CD4-positive, alpha-beta T cell (primary cell): ENCODE measurements at places on chromosomes 2 and 18.

DNA sequence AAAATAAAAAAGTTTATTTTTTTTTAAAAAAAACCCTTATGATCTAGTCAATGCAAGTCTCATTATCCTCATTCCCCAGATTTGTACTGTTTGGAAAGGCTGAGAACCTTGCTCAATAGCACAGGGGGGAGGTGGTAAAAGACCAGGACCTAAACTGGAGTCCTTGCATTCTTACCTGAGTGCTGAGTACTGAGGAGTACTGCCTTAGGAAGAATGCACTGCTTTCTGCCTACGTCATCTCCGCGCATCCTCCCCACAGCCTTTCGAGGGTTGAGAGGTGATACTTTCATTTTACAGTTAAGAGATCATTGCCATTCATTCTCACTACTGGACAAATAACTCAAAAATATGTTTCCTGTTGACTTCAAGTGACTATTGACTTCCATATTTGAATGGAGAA lies 73.8 kb downstream of the MAP3K20 start:
- peak; percentile 1 for DNase-seq

DNA sequence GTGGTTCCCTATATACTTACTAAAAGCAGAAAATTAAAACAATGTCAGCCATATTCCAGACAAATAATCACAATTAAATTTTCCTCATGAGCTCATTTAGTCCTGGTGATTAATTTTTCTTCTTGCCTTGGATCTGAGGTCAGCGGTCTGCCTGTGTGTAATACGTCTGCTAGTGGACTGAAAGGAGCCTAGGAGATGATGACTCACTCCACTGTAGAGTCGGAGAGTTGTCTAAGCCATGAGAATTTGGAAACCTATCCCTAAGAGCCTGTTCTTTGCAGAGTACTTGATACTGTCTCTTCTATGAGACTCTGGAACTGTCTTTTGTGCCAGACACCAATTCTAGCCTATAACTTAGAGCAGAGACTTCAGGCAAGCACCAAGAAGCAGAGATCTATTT lies 94.2 kb upstream of the RAB27B start:
- DNase-seq = no peak

- no peak for DNase-seq
These were observed 37.4 kb upstream of the RPL31 start for GRCh38 chr2:100964681-100965169.

DNA sequence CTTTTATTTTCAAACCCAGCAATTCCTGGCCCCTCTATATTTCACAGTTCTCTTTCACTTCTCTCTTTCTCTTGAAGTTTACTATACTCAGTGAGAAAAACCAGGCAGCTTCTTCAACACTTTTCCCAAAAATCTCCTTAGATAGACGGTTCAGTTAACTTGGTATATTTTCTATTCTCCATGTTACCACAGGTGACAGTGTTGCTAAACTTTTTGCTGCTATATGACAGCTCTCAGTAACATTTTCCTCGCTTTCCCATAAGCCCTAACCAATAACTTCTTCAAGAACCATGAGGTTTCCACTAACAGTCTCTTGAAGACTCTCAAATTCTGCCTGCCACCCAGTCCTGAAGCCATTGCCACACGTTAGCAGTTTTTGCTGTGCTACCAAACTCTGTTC lies 45.8 kb downstream of the CYBRD1 start:
- no peak for DNase-seq

- no peak for DNase-seq
These were observed 116.7 kb downstream of the PID1 start for GRCh38 chr2:229154381-229154780.

GRCh38 chr2:128563348-128563687 lies 244.7 kb upstream of the HS6ST1 start:
- DNase-seq = no peak

DNA sequence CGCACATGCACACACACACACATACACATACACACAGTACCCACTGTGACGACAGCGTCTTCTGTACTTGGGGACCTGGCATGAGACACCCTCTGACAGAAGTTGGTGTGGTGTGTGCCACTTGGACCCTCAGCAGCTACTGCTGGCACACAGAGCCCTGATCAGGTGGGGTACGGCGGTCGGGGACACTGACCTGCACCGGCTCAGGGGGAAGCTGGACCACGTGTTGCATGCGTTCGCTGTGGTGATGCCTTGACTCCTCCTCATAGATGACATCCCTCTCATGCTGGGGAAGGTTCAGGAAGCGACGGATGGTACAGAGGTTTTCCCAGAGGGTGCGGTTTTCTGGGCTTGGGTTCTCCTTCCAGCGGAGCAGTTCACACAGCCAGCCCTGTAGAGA lies 149.2 kb downstream of the SATB2 start:
- no peak for DNase-seq

- DNase-seq = no peak
These were observed 27.7 kb downstream of the IMPA2 start for GRCh38 chr18:12008842-12009580.

DNA sequence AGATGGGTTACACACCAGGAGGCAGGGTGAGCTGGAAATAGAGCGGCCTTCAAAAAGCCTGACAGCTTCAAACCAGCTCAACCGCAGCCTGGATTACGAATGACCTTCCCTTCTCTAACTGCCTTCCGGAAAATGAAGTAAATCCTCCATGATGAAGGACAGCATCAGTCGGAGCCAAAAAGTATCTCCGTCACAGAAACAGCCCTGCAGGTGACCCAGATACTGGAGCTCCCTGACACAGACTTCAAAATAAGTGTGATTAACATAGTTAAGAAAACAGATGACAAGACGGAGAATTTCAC lies 10.3 kb upstream of the CIB4 start:
- DNase-seq = no peak

- no peak for DNase-seq
These were observed 141.7 kb downstream of the ARL4C start for GRCh38 chr2:234355021-234355720.

DNA sequence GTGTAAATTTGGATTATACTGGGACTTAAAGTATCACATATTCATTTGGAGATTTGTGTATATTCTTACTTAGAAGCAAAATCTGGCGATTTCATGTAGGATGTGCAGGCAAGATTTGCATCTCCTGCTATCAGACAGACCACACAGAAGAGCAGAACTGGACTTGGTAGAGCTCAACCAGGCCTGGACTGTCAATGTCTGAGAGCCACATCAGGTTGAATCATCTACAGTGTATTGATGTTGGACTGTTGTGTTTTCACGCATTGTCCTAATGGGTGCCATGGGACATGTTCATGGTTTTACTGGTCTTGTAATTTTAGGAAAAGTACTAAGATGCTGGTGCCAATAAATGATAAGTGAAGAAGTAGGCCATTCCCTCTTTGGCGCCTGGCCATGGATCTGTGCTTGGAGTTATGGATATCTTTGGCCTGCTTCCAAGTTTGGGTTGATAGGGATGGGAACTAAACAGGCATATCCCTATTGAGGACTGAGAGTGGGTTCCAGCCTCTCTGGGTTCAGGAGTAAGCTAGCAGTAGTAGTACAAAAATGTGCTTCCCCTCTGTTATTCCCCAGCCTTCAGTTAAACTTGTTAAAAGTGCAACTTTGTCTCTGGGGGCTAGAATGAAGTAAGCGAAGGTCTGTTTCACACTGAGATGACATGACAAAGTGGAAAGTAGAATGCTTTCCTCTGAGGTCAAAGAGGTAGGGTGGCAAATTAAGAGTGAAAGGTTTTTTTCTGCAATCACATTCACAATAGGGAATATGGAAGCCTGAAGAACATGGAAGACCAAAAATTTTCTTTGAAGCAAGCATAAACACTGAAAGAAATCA lies 49.2 kb upstream of the NEMP2 start:
- no peak for DNase-seq

GRCh38 chr2:230915319-230915718 lies 9.7 kb downstream of the GPR55 start:
- DNase-seq = no peak

DNA sequence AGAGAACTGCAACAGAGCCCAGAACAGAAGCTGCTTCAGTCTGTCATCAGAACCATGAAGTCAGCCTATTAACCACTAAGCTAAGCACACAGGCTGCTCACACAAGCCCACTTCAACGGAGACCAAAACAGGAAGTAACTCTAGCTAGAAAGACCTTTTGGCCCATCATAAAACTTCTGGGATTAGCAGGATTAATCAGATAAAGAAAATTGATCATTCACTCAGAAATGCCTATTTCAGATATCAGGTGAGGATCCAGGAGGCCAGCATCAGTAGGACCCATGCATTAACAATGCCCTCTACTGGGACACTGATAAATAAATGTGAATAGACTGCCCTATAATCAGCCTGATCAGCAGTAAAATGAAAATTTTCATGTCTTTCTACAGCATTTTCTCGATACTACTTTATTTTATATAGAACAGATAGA lies 101.4 kb downstream of the WDPCP start:
- DNase-seq = no peak

- no peak for DNase-seq
These were observed 105.0 kb downstream of the HIBCH start for GRCh38 chr2:190214426-190215194.

GRCh38 chr2:62814123-62814522 lies 108.6 kb downstream of the EHBP1 start:
- no peak for DNase-seq

DNA sequence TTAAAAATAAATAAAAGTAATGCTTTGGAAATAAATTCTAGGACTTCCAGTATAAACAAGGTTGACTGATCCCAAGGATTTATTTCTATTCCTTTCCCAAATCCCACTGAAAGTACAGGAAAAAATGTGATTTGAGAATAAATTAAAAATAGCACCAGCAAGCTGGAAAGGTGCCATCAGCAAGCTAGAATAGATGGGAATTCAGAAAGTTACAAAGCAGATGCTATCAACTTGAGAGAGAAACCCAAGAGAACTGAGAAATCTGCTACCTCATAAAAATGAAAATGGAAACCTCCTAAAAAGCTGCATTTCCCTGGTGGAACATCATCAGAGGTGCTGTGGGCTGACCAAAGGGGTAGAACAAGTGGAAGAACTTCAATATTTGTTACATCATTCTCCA lies 148.6 kb upstream of the KCNJ3 start:
- DNase-seq = no peak

DNA sequence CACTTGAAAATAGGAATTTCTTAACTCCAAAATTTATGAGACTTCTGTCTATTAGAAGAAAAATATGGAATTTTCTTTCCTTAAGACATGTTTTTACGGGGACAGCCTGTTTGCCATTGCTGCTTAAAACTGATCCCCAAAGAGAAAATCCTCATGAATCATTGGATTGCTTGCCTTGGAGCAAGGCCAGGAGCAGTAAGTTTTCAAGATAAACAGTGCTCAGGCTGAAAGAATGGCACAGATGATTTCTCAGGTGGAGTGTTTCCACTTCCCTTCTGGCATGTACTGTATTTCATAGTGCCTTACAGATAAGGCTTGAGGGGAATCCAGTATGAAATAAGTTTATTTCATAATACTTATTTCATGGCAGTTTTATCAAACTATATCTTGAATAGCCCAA lies 74.3 kb upstream of the MMADHC start:
- DNase-seq = no peak

DNA sequence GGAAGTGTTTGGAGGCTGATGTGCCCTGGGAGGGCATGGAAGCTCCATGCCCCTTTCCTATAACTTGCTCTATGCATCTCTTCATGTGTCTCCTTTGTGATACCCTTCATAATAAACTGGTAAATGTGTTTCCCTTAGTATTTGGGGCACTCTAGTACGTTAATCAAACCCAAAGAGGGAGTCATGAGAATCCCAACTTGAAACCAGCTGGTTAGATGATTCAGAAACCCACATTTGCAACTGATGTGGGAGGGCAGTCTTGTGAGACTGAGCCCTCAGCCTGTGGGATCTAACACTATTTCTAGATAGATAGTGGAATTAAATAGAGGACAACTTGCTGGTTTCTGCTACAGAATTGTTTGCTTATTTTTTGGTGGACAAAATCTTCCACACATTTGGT lies 20.3 kb downstream of the ANKRD30B start:
- DNase-seq = no peak

GRCh38 chr18:61443081-61443725 lies 110.0 kb downstream of the CDH20 start:
- DNase-seq = no peak

- no peak for DNase-seq
These were observed 8.6 kb downstream of the ACP1 start for GRCh38 chr2:273333-273732.

- DNase-seq = no peak
These were observed 334.5 kb downstream of the ALK start for GRCh38 chr2:29586919-29587318.

DNA sequence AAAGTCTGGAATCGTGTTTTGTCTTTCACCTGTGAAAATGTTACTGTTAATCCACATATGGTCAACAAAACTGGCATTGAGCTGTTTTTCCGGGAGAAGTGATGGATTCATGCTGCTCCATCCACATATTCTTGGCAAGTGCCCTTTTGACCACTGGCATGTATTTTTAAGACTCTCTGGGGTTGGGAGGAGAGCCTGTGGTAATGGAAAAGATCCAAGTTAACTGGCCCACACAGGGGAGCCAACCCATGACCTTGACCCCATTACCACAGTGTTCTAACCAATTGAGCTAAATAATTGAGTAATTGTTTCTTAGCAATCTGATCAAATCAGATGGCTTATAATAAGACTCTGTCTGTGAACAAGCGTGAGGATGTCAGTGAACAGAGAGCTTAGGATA lies 296.2 kb upstream of the NRP2 start:
- DNase-seq = no peak

GRCh38 chr2:136204971-136205370 lies 87.0 kb upstream of the CXCR4 start:
- DNase-seq = no peak

DNA sequence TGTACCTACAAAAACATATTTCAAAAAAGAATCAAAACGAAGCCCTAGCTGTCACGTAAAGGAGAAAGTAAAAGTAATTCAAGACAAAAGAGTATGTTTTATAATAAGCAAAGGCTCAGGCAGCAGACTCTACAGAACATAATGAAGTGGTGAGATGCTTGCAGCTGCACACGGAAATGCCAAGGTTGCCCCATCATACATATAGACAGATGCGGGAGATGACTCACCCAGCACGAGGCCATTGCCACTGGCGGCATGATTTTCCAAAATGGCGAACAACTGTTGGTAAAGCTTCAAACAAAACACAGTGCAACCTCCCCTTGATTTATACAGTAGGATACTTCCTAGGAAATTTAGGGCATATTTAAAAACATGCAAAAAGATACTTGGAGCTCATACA lies 26.0 kb upstream of the C1QL2 start:
- DNase-seq = no peak

DNA sequence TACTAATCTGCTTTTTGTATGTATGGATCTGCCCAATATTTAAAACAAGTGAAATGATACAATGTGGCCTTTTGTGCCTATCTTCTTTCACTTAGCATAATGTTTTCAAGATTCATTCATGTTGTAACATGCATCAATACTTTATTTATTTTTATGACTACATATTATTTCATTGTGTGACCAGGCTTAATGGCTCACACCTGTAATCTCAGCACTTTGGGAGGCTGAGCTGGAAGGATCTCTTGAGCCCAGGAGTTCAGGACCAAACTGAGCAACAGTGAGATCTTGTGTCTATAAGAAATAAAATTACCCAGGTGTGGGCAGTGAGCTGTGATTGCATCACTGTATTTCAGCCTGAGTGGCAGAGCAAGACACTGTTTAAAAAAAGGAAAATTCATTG lies 33.2 kb downstream of the SPOPL start:
- no peak for DNase-seq

- no peak for DNase-seq
These were observed at the start of gene CHRNA1 for GRCh38 chr2:174764280-174765255. TSS of gene CHRNA1 (minus strand) at chr2:174764472. CDS start at chr2:174764394, 78 bp downstream.
